ENCODE measurements at places on chromosomes 1 and 21.

DNA sequence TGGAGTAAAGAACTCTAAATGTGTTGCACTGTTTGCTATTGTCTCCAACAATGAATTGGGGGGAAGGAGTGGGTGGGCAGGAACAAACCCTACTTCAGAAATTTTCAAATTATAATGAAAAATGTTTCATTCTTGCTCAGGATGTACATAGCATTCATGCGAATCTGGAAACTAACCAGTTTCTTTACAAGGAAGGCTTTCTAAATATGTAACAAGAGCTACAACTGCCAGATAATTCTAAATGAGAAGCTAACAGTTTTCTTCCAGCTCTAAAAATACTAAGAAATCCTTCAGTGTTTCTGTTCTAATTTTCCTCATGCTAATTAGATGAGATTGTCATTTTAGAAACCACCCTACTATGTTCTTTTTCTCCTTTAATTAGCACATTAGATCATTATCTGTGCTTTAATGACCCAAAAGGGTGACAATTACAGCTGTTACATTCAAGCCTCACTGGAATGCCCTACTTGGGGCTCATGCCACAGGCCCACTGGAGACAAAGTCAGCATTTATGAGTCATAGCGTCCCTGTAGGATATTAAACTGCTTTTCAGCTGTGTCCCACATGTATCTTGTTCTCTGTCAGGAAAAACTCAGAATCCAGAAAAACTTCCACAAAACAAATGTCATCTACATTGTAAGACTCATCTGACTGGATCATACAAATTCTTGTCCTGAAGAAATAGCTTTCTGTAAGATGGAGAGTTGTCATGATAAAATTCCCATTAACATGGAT, 804.6 kb upstream of the CXADR start:
- DNase-seq, result no peak

DNA sequence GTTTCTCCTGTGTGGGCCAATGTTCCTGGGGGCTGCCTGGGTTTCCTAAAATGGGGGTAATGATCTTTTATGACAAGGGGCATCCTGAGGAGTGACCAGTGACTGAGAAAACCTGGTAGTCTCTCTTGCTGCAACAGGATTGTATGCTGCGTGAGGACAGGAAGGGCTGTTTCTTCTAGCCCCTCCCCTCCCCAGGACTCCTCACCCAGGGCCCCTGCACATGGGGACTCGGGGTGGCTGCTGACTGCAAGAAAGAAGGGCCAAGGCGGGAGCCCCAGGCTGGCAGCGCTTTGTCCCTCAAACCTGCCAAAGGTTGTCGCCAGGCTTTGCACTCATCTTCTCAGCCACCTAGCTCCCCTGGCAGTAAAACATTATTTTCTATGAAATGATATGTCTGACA, 442.4 kb downstream of the CAMTA1 start:
- no peak for DNase-seq

- DNase-seq, result no peak
Observed at GRCh38 chr1:205577874-205578658, 53.7 kb downstream of the ELK4 start.

GRCh38 chr1:202349206-202349928, 868 bp downstream of the PPP1R12B start:
- DNase-seq, result no peak

- DNase-seq, result no peak
Observed at GRCh38 chr1:230002164-230002803, 64.8 kb upstream of the GALNT2 start.

DNA sequence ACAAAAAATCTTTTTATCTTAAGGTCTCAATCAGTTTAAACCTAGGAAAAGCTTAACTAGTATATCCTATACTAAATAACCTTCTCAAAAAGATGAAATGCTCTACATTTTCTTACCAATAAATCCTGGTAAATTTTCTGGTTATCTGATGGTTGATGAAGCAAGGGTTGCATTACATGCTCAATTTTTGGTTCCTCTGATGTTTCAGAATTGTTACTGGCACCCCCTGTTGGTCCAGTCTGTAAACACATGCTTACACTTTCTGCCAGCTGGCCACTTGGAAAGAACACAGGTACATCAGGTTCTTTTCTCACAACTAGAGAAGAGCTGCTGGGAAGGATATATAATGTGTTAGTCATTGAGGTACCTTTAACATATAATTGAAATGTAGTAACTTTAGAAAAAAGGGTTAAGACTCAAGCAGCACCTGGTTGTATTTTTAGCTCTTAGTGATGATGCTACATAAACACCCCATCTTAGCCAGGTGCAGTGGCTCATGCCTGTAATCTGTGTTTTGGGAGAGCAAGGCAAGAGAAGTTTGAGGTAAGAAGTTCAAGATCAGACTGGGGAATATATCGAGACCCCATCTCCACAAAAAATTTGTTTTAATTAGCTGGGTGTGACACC, 30.9 kb upstream of the TAL1 start:
- peak; percentile 22 for DNase-seq

GRCh38 chr1:215084621-215085020, 2.1 kb downstream of the KCNK2 start:
- no peak for DNase-seq

DNA sequence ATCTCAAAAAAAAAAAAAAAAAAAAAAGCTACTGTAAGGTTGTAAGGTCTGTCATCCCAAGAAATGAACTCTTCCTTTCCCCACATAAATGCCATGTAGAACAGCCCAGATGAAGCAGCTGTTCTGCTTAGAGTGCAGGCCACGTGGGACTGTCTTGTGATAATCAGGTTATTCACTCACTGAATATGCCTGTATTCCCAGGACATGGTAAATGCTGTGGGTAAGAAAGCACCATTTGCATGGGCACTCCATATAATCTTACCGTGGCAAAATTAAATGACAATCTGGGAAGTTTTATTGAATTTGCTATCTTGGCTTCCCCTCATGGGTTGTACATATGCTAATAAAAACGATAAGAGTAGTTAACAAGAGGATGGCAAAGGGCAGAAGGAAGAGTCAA, 13.8 kb downstream of the RGS5 start:
- no peak for DNase-seq

DNA sequence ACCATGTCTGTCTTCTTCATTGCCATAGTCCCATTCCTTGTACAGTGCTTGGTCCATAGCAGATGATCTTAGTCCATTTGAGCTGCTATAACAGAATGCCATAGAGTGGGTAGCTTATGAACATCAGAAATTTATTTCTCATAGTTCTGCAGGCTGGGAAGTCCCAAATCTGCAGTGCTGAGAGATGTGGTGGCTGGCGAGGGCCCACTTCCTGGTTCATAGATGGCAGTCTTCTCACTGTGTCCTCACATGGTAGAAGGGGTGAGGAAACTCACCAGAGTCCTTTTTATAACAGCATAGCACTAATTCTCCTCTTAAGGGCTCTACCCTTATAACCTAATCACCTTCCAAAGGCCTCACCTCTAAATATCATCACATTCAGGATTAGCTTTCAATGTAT, 23.1 kb upstream of the RAP1A start:
- DNase-seq, result no peak

- no peak for DNase-seq
Observed at GRCh38 chr1:245086389-245086969, 68.3 kb upstream of the KIF26B start.
